ENCODE measurements at places on chromosomes 5 and 9.

- DNase-seq = no peak
Measured at GRCh38 chr5:7742241-7742656, 108.7 kb downstream of the CFAP90 start.

GRCh38 chr5:126513703-126514102 lies 81.3 kb downstream of the ALDH7A1 start:
- no peak for DNase-seq

GRCh38 chr5:52746539-52746938 lies 41.2 kb upstream of the ITGA1 start:
- DNase-seq = no peak

DNA sequence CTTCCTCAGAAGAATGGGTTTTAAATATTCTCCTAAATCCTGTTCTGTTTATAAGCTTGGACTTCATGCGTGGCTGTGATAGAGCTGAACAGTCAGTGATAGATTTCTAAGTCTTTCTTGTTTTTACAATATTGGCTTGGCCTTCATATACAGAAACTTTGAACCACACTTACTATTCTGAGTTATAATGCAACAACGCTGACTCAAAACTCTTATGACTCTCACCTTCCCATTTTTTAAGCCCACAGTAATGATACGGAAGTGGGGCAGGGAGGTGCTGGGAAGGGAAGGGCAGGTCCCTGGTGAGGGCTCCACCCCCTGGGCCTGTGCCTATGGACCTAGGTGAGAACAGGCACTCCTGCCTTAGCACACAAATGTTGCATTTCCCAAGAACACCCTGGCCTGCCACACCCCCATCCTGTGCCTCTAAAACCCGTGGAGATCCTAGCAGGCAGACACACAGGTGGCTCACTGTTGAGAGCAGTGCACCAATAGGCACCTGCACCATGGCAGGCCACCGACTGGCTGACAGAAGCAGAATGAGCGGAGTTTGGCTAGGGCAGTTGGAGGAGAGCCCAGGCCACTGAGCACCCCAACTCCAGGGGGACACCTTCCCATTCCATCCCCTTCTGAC lies 376.7 kb downstream of the GABRG2 start:
- DNase-seq = no peak

GRCh38 chr9:72396247-72397091 lies 31.5 kb upstream of the ZFAND5 start:
- DNase-seq = no peak

- DNase-seq = no peak
Measured at GRCh38 chr5:178388386-178389025, 155.9 kb upstream of the PHYKPL start.

DNA sequence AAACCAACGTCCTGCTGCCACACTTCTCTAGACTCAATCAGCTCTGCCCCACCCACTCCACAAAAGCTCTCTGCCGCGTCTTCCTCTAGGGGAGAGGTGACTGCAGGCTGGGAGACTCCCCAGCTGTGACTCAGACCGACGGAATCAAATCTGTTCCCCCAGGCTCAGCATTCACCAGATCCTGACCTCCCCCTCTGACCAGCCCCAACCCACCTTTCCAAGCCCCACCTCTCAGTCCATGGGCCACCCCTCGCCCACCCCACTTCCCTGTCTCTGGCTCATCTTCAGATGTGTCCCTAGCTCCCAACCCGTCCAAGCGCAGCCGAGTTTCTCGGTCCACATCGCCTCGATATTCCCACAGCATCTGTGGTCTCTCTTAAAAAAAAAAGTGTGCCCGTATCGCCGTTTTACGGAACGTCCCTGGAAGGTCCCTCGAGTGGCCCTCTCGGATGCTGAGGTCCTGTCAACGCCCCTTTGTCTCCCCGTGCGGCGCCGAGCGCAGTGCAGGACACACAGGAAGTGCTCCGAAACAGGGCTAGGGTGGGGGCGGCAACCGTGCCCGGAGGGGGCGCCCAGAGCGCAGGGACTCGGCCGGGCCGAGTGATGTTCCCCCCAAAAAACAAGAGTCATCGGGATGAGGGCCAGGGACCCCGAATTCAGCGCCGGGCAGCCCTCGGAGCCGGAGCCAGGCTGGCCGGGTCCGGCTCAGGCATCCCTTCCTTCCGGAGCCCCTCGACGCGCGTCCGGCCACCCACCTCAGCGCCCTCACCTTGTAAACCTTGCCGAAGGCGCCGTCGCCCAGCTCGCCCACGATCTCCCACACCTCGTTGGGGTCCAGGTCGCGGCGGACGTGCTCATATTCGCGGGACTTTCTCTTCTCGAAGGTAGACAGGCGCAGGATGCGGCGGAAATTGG lies 649 bp downstream of the STK10 start:
- peak; percentile 21 for DNase-seq

DNA sequence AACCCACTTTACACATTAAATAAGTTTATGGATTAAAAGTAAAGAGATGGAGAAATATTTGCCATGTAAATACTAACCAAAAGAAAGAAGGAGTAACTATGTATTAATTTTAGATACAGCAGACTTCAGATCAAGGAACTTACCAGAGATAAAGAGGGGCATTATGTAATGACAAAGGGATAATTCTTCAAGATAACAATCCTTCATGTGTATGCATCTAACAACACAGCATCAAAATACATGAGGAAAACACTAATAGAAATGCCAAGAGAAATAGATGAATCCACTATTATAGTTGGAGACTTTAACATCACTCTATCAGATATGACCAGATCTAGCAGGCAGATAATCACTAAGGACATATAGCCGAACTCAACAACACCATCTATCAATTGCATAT lies 149.8 kb upstream of the ANKRD55 start:
- no peak for DNase-seq

- no peak for DNase-seq
Measured at GRCh38 chr5:103657301-103657700, 94.7 kb upstream of the NUDT12 start.

DNA sequence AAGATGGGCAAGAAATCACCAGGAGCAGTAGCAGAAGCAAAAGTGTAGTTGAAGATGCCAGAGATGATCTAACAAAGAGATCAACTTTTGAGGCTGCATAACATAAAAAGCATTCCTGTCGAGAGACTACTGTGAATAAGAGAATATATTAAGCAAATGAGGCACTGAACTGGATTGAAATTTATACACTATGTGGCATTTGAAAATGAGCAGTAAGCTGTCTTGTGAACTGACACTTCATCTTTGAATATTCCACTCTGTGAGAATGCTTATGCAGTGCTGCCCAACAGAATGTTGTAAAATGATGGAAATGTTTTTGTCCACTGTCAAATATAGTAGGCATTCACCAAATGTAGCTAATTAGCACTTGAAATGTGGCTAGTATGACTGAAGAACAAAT lies 18.9 kb upstream of the PRRC1 start:
- no peak for DNase-seq

GRCh38 chr9:922171-922570 lies 54.3 kb upstream of the DMRT3 start:
- no peak for DNase-seq

DNA sequence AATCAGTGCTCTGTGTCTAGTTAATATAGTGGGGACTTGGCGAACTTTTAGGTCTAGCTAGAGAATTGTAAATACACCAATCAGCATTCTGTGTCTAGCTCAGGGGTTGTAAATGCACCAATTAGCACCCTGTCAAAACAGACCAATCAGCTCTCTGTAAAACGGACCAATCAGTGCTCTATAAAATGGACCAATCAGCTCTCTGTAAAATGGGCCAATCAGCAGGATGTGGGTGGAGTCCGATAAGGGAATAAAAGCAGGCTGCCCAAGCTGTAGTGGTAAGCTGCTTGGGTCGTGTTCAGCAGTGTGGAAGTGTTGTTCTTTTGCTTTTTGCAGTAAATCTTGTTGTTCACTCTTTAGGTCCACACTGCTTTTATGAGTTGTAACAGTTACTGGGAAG lies 3.6 kb upstream of the OTULINL start:
- no peak for DNase-seq
